ENCODE measurements at places on chromosomes 13 and 19.

DNA sequence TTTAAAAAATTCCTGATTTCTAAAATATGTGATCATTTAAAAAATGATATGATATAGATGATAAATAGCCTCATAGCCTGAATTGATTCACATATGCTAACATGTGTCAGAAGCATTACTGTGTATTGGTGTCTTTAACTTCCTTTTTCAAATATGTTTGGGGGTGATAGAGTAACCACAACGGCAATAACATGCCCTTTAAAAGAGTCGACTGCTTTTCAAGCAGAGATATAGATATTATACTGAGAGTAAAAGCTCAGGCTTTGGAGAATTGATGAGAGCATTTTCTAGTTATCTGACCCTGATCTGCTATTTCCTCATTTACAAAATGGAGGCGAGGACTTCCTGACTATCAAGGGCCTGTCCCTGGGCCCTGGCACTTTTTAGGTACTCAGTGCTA lies 260.5 kb downstream of the DCT start:
- DNase-seq: no peak

GRCh38 chr13:64910096-64910495 lies 2320.0 kb downstream of the PCDH9 start:
- no peak for DNase-seq

DNA sequence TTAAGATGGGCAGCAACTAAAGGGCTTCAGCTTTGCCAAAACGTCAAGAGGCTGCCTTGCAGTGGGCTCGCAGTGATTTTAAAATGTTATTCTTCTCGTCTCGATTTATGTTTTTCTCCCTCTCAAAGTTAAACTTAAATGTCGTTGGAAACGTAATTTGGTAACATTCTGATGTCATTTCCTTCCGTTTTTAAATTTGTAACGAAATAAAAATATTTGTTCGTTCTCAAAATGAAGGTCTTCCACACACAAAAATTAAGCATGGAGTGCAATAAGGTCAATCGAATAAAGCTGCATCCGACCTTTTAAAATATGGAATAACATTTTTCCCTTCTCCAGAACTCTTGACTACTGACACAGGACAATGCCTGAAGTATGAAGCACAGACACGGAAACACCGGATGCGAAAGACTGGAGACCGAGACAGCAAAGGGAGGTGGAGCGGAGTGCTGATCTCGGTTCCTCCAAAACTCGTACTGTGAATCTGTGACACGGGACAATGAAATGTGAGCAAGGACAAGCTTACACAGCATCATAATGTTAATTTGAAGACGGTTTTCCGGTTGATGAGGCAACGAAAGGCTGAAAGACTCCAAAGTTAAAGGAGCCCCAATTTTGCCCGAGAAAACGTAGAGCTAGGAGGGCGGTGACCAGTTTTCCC lies 850 bp downstream of the MTMR6 start:
- DNase-seq: peak; percentile 9

DNA sequence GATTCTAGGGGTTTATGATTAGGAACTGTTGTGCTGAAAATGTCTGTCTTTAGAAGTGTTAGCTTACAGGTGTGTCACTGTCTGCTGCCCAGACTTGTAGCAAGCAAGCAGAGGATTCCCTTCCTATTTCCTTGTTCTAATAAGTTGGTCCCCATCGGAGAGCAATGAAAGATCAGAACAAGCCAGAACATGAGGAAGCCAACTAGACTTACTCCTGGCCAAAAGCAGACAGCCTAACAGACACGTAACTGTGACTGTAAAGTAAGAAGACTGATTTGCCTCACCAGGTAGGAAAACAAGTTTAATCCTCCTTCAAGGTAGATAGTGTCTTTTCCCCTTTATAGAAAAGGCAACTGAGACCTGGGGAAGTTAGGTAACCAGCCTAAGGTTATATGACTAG lies 12.5 kb downstream of the POLR1D start:
- DNase-seq: no peak

DNA sequence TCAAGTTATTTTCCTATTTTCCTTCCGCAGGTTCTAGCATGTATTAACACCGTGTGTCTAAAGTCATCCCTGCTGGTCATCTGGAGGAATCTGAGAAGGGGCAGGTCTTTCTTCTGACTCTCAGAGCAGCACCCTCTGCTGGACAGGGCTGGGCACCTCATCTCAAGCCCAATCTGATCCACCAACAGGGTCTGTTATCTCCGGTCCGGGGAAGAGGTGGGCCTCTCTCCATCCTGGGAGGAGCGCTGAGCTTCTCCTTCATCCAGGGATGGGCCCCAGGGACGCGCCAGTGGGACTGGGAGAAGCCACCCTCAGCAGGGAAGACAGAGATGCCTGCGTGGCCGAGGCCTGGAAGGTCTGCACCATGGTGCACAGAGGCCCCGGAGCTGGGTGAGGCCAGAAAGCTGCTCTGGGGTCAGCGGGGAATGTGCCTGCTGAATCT lies 26.0 kb upstream of the ZNF331 start:
- DNase-seq: no peak

GRCh38 chr19:55077106-55077505 lies 1.4 kb downstream of the EPS8L1 start:
- DNase-seq: no peak

- DNase-seq: no peak
Measured at GRCh38 chr13:111397202-111397880, 76.9 kb downstream of the TEX29 start.

- DNase-seq: peak; percentile 87
Measured at GRCh38 chr19:40690693-40691420, 406 bp upstream of the NUMBL start.

GRCh38 chr19:18488403-18488723 lies 33.5 kb downstream of the ELL start:
- DNase-seq: no peak

- DNase-seq: peak; percentile 56
Measured at GRCh38 chr19:3055741-3056416, 6.4 kb downstream of the TLE5 start.

- DNase-seq: no peak
Measured at GRCh38 chr19:38503077-38503410, 69.6 kb downstream of the RYR1 start.

DNA sequence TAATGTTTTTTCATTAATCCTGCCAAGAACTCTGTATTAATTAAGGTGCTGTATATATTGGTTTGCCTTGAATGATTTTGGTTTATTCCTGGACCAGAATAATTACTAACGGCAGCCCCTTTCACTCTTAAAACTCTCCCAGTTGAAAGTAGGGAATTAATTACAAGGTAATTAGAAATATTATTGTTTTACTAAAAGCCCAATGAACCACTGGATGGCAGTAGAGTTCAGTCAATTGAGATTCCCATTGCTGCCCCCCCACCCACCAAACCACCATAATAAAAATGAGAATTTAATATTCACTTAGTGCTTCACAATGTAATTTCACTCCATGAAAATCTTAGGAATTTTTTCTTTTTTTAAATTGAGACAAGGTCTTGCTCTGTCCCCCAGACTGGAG lies 13.7 kb downstream of the WBP4 start:
- DNase-seq: peak; percentile 4

- DNase-seq: no peak
Measured at GRCh38 chr19:38265213-38265861, 964 bp downstream of the SPINT2 start.

GRCh38 chr19:4144666-4145249 lies 8.7 kb upstream of the CREB3L3 start:
- no peak for DNase-seq

DNA sequence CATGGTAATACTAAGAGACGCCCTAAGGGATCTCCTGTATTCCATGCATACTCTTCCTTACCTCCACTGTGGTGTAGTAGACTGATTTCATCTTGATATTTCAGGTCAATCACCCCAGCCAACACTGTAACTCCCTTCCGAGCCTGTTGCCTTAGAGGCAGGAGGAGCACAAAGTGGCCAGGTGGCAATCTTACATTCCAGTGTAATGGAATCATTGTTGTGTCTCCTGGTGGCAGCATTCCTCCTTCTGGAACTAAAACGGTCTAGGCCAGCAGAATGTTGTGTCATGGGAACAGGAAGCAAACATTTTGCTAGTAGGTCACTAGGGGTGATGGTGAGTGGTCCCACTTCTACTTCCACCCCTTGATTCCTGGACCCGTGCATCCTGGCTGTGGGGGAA lies 405.7 kb upstream of the SLC10A2 start:
- no peak for DNase-seq

- no peak for DNase-seq
Measured at GRCh38 chr13:19822673-19823072, 39.9 kb upstream of the PSPC1 start.

- no peak for DNase-seq
Measured at GRCh38 chr13:109698779-109699178, 87.6 kb downstream of the IRS2 start.

GRCh38 chr19:11444059-11444458 lies 8.6 kb downstream of the PRKCSH start:
- DNase-seq: no peak

DNA sequence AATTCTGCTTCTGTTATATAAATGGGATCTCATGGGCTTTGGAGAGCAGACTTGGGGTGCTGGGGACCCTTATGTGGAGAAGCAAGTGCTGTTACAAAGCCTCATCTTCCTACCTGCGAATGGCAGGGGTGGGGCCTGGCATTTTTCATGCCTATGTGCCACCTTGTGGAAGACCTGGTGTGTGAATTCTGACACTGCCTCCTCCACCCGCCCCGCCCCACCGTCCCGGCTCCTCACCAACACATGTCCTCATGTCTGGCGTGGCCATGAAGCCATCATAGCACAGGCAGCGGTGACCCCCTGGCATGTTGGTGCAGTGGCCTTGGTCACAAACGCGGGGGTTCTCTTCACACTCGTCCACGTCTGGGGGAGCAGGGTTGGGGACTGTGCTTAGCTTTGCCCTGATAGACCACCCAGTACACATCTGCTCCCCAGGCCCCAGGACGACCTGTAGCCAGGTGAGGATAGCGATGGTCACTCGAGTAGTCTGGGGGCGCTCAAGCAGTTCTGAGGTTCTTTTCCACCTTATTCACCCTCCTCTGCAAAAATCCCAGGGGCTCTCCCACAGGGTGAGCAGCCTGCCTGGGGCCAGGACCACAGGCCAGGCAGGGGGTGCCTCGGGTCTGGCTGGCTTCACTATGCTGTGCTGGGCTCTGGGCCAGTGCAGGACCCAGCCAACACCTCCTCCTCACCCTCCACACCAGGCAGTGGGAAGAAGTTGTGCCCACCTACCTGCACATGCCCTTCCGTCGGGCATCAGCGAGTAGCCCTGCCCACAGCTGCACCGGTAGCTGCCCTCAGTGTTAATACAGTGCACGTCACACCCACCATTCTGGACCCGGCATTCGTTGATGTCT lies 32.7 kb downstream of the FBN3 start:
- no peak for DNase-seq

DNA sequence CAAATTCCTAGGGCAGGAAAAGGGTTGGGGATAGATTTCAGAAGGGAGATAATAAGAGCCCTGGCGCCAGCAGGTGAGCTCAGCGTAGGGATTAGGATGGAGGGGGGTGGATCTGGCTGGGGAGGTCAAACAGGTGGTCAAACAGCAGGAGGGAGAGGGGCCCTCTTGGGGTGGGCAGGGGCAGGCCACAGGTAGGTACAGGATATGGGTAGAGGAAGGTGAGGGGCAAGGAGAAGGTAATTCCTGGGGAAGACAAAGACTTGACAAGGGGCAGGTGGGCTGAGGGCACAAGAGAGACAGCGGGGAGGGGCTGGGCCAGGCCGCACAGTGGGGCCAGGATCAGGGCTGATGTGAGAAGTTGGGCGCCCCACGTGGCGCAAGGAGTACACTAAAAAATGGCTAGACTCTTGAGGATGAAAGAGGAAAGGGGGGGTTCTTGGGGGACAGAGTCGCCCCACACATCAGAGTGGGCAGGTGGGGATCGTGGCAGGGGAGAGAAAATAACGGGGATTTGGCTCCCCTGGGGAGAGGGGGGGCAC lies 713 bp downstream of the KRI1 start:
- peak; percentile 13 for DNase-seq

GRCh38 chr13:65275838-65276630 lies 1954.1 kb downstream of the PCDH9 start:
- DNase-seq: no peak

DNA sequence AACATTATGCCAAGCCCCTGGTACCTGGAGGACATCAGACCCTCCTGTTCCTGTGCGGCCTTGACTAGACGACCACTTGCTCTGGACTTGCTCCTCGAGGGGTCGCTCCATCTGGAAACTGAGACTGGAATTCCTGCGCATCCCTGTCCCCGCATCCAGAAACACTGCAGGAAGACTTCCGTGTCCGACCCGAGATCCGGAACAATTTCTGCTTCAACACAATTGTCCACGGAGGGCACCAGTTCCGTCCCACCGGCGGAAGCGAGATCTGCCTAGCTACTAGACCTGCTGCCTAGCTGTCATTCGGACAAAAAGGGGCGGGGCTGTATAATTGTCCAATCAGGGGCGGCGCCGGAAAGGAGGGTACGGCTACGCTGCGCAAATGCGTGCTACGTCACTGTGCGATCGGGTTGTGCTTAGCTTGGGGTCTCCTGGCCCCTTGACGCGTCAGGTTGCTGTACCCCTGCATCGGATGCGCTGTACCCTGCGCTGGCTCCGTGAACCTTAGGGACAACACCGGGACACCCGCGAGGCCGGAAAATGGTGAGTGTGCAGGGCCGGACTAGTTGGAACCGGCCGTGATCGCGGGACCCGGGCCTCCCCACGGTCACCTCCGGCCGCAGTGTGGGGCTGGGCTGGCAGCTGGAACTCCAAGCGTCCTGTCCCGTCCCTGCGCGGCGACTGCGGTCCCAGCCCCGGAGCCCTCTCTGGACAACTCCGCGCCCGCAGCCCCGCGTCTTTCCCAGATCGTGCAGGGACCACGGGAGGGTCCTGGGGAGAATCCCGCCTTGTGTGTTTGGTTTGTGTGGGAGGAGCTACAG lies at the start of the genes ZNF490 and ZNF791:
TSS of gene ZNF490 (minus strand) at position 274 of the 821 bp plus-strand sequence. CDS start at position 141, 133 bp downstream.
TSS of gene ZNF791 (plus strand) at position 381 of the 821 bp plus-strand sequence. CDS start at position 541, 160 bp downstream.
- DNase-seq: peak; percentile 93

DNA sequence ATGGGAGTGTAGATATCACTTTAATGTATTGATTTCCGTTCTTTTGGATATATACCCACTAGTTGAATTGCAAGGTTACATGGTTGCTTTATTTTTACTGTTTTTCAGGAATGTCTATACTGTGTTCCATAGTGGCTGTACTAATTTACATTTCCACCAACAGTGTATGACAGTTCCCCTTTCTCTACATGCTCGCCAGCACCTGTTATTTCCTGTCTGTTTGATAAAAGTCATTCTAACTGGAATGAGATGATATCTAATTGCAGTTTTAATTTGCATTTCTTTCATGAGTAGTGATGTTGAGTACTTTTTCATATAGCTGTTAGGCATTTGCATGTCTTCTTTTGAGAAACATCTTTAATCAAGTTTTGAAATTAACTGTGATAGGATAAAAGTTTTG lies 818.6 kb downstream of the SLITRK6 start:
- DNase-seq: no peak

- DNase-seq: no peak
Measured at GRCh38 chr13:80787604-80788003, 446.7 kb upstream of the SPRY2 start.

Data from NCI-H1694 treated with DMSO at 0.1 percent for 48 hours (cell line).